Keratinocyte (primary cell): ENCODE measurements at places on chromosomes 5 and 9. TPM values are rescaled to one million over a fixed set of nuclear protein-coding genes. Genes with fewer than 3 reads are reported as not detected.

Gene NUTM2G
- polyA plus RNA-seq: not detected in 3 replicates

Gene FAM78A
- 0.25 to 1.1 TPM (median 0.33 TPM) in 3 replicates for polyA plus RNA-seq

Gene PCAT7
- not detected in 3 replicates for polyA plus RNA-seq

Gene MYMK
- not detected in 3 replicates for polyA plus RNA-seq

Gene TJP2
- polyA plus RNA-seq: 34.9 to 74.8 TPM (median 65.5 TPM) in 3 replicates

Gene OTULINL
- 0.22 to 0.62 TPM (median 0.61 TPM) in 3 replicates for polyA plus RNA-seq

Gene PHYHD1
- polyA plus RNA-seq: 4.6 to 5.2 TPM (median 4.7 TPM) in 3 replicates
